T-helper 1 cell (primary cell): ENCODE measurements at places on chromosomes 16 and 17.

- no peak for DNase-seq
Observed at GRCh38 chr17:73186283-73187050, 6.4 kb upstream of the COG1 start.

- DNase-seq = no peak
Observed at GRCh38 chr17:57617218-57617617, 127.9 kb downstream of the CCDC182 start.

DNA sequence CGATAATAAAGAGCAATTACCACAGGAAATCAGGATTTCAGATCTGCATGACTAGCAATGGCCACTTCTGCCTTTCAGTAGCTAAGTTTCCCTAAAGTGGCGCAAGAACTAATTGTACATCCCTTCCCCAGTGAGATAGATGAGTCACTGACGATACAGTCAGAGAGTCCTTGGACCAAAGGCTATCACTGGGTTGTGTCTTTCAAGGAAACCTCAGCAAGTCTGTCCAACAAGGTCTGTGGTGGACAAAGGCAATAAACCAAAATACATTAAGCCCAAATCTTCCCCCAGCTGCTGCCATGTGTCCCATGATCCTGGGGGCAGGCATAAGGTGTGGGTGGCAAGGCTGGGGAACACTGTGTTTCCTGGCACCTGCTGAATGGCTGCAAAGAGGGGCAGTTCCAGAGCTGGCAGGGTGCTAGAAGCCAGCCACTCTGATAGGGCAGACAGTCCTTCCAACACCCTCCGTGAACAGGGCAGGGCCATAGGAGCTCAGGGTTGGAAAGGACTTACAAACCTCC is 20.5 kb upstream of the MTMR4 start:
- DNase-seq = no peak

DNA sequence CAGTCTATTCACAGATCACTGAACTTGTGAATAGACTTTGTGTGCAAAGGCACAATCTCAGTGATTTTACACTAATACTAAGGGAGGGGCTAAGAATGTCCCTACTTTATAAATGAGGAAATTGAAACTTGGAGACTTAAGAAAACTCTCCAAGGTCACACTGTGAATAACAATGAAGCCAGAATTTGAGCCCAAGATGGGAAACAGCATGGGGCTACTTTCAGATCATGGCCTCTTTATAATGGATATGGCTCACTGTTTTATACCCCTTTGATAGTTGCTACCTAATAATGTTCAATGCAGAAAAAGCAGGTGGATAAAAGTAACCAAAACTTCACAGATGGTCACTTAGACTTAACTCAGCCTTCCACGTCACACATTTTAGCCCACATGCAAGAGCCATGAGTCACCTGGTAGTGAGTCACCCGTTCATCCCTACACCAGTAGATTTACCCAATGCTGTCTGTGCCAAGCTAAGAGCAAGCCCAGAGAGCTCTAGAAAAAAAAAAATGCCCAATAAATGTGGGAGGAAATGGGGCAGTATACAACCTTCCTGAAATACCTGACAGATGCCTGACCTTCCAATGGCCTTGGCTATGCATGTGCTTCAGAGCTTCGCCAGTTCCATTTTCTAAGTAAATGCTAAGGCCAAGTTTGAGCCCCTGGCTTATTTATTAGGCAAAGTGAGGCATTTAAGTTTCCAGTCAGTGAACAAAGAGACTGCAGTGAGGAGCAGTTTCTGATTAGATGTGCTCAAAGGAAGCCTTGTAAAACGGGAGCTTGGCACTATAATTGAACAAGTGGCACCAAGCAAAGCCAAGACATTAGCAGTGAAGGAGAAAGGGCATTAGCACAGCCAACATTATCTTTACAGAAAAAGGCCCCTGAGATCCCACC is 219.7 kb downstream of the TMEM114 start:
- DNase-seq = no peak

DNA sequence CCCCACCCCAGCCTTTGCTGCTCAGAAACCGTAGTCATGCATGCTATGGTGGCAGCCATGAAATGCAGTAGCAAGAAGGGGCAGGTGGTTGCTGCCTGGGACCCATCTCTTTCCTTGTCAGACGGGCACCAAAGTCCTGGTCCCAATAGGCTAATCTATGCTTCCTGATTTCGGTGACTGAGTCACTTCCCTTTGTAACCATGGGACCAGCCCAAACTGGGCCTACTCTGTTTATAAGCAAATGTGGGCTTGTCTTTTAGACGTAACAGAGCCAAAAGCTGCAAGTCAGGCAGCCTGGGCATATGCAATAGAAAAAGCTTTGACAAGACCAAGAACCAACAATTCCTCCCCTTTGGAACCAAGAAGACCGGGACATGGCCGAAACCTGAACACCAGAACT is 99.1 kb upstream of the RBBP6 start:
- no peak for DNase-seq

DNA sequence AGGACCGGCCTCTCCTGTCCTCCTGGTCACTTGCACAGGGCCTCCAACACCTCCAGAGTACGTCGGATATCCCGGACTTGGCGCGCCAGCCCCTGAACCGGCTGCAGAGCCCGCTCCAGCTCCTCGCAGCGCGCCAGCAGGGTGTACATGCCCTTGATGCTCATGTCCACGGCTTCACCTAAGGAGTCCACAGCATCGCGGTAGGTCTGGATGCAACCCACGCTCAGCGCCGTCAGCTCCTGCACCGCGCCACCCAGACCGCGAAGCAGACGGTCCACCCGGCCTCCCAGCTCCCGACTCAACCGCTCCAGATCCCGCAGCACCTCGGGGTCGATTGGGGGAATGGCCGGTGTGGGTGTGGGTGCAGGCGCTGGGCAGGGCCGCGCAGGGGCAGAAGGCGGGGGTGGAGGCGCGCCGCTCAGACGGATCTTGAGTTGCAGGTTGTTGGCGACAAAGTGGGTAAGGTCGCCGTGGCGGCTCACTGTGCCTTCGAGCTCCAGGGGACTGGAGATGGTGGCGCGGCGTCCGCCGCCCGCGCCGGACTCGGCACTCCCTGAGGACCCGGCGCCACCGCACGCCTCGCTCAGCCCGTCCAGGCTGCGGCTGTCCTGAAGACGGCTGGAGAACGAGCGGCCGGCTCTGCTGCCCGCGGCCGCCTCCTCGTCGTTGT is 804 bp downstream of the BORCS6 start:
- DNase-seq = peak; percentile 30

DNA sequence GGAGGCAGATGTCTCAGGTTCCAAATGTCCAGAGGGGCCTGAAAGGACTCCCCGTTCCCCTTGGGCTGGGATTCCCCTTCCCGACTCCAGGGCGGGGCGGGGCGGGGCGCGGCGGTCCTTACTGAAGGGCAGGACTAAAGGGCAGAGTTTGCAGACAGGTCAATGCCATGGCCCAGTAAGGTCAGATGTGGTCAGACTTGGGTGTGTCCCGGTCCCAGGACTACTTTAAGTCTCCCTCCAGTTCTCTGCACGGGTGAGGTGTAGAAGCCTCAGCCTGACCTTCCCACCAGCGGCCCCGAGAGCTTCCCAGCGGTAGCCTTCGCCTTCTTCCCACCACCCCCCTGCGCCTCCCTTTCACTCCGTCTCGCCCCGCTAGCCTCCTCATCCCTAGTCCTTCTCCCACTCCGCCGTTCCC is 532 bp downstream of the KDM6B start:
- peak; percentile 59 for DNase-seq

DNA sequence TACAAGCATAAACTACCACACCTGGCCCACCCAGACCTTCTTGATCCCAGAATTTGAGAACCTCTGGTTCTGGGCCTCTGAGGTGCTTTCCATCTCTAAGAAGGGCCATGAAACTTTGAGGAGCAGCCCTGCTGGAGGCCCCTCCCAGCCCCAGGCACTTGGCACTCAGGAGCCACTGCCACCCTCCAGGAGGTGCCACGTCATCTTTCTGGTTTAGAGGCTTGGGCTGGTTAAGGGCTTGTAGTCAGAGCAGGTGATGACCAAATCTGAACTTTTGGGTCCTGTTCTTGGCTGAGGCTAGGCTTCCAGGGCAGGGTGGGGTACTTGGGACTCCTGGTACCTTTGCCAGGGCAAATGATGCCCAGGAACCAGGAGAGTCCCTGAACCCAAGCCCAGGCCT is 13.8 kb upstream of the DLX4 start:
- no peak for DNase-seq

GRCh38 chr17:44024271-44024663 is 9.5 kb upstream of the TMEM101 start:
- no peak for DNase-seq

- no peak for DNase-seq
Observed at GRCh38 chr17:4858068-4858881, 25.1 kb downstream of the MINK1 start.
